NCI-H1048 (cell line): ENCODE measurements at places on chromosomes 13 and 19.
A peak's percentile ranks its signal among the peaks of the same experiment; 100 is the strongest.

GRCh38 chr19:33219261-33219815, 6.3 kb downstream of the SLC7A10 start:
- no peak for DNase-seq

GRCh38 chr13:104833221-104833620, 1702.2 kb downstream of the EFNB2 start:
- no peak for DNase-seq

GRCh38 chr19:18684642-18684993, 1.1 kb downstream of the CRTC1 start:
- DNase-seq = no peak

- peak; percentile 50 for DNase-seq
These were observed 3.8 kb downstream of the PDE4A start for GRCh38 chr19:10424011-10424637.

DNA sequence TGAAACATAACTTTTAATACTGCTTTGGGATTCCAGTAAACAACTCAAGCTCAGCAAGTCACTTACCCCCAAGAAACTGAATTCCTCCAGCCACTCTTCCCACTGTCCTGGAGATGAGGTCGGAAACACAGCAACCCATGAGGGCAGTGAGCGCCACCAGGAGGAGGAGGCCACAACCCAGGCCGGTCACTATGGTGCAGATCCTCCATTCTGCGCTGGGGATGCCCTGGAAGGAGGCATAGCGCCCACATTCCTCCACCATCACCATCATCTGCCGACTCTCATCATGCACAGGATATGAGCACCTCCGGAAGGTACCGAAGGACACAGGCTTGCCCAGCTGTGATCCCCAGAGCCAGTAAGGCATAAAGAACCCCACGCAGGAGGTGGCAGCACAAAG, 2.2 kb downstream of the LHFPL6 start:
- DNase-seq = no peak
